Mammary epithelial cell (primary cell): ENCODE measurements at places on chromosomes 5 and 9. TPM values are rescaled to one million over a fixed set of nuclear protein-coding genes. Genes with fewer than 3 reads are reported as not detected.

Gene TNFSF15
- total RNA-seq, result 1.3 TPM

Gene DAPK1
- total RNA-seq, result 17.1 and 41.7 TPM in 2 replicates

Gene HABP4
- 9.6 TPM in 2 replicates for total RNA-seq

Gene CDC20B
- not detected in 2 replicates for total RNA-seq

Gene SH3TC2
- total RNA-seq, result 57.8 TPM

Gene THBS4
- under 0.01 TPM for total RNA-seq

Gene OXCT1
- 36.4 and 42.6 TPM in 2 replicates for total RNA-seq

Gene SPINK7
- total RNA-seq, result not detected

Gene ZDHHC11B
- total RNA-seq, result 0.12 TPM in 1 of 2 replicates, not detected in the other

Gene XPA
- total RNA-seq, result 7.6 and 10.6 TPM in 2 replicates

Gene ANGPTL2
- total RNA-seq, result 0.11 TPM in 1 of 2 replicates, not detected in the other

Gene SLC46A2
- total RNA-seq, result not detected

Gene RFX3
- total RNA-seq, result 2.3 TPM

Gene WDR38
- total RNA-seq, result not detected in 2 replicates

Gene PIP5KL1
- 11.8 and 12.1 TPM in 2 replicates for total RNA-seq

Gene COL23A1
- 0.21 and 0.54 TPM in 2 replicates for total RNA-seq

Gene TAS2R1
- not detected in 2 replicates for total RNA-seq

Gene DEPDC1B
- 12.3 TPM for total RNA-seq

Gene MARCHF3
- 3.7 and 5.0 TPM in 2 replicates for total RNA-seq

Gene TEK
- total RNA-seq, result not detected

Gene PDE4D
- 24.8 TPM for total RNA-seq
